Foreskin keratinocyte (primary cell): ENCODE measurements at places on chromosomes 7 and 10.
A peak's percentile ranks its signal among the peaks of the same experiment; 100 is the strongest.

GRCh38 chr7:122984021-122984420 is 11.5 kb downstream of the TAS2R16 start:
- no peak for DNase-seq

- DNase-seq: no peak
Observed at GRCh38 chr10:25198151-25198550, 23.4 kb downstream of the GPR158 start.

- no peak for DNase-seq
Observed at GRCh38 chr7:154875297-154875696, 127.6 kb downstream of the PAXIP1 start.

GRCh38 chr10:110864662-110865140 is 7.0 kb upstream of the PDCD4 start:
- DNase-seq: no peak

DNA sequence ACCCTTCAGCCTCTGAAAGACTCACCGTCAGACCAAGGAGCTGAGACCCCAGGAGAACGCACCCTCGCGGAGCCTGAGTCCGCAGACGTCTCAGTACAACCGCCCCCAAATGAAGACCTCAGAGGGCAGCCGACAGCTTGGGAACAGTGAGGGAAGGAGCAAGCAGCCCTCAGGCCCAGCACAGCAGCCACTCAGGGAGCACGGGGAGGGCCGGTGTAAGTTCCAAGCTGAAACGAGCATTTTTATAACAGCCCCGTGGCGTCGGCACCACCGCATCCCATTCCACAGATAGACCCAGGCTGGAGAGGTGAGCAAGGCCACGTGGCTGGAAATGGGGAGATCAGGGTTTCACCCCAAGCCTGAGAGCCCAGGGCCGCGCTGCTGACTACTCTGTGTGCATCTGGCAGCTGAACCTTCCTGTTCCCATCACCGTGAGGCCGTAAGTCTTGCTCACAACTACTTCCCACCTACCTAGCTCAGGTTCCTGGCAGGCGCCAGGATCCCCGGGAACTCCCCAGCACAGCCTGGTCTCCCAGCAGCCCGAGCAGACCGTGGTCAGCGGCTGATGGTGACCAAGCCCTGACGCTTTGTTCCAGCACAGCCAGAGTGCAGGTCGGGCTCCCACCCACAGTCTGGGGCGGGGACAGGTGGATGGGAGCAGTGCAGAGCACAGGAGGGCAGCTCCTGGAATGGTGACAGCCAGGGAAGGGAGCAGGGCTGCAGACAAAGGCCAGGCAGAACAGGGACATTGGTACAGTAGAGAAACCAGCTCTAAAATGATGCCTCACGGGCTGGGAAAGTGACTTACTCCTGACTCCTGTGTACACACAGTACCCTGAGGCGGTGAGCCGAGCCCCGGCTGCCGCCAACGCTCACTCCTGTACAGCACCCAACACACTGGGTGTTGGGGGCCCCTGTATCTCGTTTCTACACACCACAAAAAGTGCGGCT is 6.1 kb upstream of the NOM1 start:
- DNase-seq: peak; percentile 41

GRCh38 chr10:16673443-16673842 is 143.8 kb downstream of the RSU1 start:
- no peak for DNase-seq

GRCh38 chr7:151687523-151688235 is 168.0 kb upstream of the RHEB start:
- DNase-seq: peak; percentile 96

DNA sequence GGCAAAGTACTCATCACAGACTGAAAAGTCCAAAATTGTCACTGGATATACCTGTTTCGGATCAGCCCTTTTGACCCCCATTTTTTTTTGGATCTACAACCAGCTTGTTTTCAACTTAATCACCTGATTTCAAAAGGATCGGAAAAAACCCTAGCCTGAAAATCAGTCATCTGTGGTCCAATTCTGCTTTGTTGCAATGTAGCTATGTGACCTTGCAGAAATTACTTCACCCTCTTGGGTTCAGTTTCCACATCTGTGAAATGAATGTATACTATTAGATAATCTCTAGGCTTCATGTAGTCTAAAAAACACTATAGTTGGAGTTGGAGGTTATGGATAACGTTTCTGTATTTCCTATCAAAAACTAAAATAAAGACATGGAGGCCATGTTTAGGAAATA is 37.1 kb downstream of the STEAP4 start:
- no peak for DNase-seq
